ENCODE measurements at places on chromosomes 2 and 18. TPM values are rescaled to one million over a fixed set of nuclear protein-coding genes. Genes with fewer than 3 reads are reported as not detected.

COLEC11 gene
- 3.0 TPM for total RNA-seq

MRPL30 gene
- total RNA-seq: 33.8 TPM

CPS1 gene
- total RNA-seq: 2.2 TPM

C1GALT1C1L gene
- total RNA-seq: 2.2 TPM

PLB1 gene
- total RNA-seq: 0.66 TPM

TMEM17 gene
- 2.3 TPM for total RNA-seq

MARCHF4 gene
- total RNA-seq: not detected

CD8A gene
- total RNA-seq: 0.97 TPM

ASB1 gene
- 51.2 TPM for total RNA-seq

ROCK1 gene
- 29.4 TPM for total RNA-seq

- DNase-seq: no peak
Measured at GRCh38 chr2:52995424-52995823, 772.2 kb upstream of the CHAC2 start.

DNA sequence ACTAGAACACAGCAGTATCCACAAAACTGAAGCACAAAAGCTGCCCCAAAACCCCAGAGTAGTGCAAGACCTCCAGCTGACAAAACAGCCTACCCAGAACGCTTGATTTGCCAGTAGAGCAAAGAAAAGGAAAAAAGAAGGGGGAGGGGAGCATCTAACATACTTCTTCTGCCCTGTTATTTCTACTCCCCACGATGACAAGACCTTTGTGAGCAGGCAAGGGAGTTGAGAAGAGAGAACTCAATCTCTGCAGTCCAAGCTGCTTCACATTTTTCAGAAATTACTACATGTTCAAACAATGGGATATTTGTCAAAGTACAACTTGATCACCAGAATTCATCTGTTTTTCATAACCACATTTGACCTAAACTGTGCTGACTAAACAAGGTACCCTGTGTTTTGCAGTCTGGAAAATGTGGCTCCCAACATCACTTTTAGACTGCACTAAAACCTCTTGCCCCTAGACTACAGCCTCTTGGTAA, 286.7 kb downstream of the EXOC6B start:
- no peak for DNase-seq

DNA sequence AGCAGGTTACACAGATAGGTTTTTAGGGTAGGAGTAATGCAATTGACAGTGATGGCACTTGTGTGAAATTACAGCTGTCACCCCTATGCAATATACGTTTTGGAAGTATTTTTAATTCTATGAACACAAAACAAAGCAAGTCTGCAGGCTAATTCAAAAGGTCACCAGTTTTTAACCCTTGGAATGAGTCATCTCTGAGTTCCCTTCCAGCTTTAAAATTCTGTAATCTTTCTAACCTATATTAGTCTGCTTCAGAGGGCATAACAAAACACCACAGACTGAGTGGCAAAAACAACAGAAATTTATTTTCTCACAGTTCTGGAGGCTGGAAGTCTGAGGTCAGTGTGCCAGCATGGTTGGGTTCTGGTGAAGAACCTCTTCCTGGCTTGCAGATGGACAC, 596.9 kb upstream of the HNMT start:
- DNase-seq: no peak

GRCh38 chr2:85369500-85369899, 14.9 kb downstream of the ELMOD3 start:
- DNase-seq: no peak

DNA sequence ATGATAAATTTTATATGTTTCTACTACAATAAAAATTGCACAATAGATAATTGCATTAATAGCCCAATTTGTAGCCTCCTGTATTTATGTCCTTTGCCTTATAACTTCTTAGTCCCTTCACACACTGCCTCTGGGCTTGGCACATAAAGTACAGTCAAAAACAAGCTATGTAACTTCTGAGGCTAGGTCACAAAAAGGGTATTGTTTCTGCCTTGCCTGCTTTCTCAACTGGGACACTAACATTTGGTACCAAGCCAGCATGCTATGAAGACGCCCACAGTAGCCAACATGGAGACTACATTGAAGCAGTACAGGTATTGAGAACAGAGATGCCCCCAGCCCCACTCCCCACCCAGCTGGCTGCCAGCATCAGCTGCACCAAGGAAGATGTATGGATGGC, 5.4 kb upstream of the SLC3A1 start:
- no peak for DNase-seq

- DNase-seq: no peak
Measured at GRCh38 chr2:223580951-223581350, 21.2 kb downstream of the SCG2 start.

GRCh38 chr2:128423788-128424165, 105.1 kb upstream of the HS6ST1 start:
- DNase-seq: peak; percentile 0

DNA sequence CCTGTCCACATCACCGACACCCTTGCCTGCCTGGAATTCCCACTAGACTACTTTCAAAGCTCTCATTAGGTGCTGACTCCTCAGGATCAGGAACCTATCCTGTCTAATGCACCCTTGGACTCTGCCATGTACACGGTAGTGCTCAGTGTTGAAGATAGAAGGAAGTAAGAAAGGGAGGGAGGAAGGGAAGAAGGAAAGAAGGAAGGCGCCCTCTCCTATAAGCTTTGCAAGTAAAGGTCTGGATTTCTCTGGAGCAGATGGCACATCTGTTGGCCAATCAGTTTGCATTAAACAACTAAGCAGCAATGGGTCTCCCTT, 45.3 kb downstream of the SCTR start:
- DNase-seq: no peak

DNA sequence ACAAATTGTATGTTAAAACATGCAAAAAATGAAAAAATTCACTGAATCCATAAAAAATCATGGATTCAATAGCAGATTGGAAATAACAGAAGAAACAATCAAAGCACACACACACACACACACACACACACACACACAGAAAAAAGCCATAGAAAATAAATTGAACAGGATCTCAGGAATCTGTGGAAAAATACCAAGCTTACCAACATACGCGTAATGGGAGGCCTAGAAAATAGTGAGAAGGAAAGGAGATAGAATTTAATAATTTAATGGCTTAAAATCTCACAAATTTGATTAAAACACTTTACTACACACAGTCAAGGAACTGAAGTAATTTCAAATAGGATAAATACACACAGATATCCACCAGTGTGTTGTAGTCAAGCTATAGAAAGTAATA, 1671.5 kb upstream of the PIK3C3 start:
- DNase-seq: no peak

DNA sequence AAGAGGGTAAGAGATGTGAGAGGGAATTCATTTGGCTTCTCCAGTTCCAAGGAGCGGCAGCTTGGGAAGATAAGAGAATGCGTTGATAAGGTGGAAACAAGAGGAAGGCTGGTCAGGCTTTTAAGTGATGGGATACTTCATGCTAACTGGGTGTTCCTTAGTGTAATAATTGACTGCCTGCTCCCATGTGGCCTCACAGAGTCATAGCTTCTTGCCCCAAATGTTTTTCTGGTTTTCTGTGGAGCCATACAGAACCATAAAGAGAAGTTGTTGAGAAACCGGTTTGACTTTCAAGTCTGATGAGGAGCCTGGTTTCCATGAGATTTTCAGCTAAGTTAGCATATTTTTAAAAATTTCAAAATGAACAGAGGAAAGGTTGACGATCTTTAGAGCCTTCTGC, 97.5 kb upstream of the ZFP36L2 start:
- DNase-seq: no peak

DNA sequence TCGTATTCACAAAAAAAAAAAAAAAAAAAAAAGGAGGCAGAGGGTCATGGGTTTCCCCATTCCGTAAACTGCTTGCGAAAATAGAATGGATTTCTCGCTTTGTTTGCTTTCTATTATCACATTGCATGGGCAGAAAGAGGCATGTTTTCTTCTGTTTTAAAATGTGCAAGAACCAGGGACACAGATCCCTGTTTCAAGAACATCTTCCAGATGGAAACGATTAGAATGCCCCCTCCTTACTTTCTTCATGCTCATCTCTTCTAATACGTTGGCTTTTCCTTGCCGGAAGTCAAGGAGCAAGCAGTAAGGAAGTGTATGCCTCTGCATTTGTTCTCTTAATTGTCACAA, 51.0 kb upstream of the ZNF516 start:
- no peak for DNase-seq

DNA sequence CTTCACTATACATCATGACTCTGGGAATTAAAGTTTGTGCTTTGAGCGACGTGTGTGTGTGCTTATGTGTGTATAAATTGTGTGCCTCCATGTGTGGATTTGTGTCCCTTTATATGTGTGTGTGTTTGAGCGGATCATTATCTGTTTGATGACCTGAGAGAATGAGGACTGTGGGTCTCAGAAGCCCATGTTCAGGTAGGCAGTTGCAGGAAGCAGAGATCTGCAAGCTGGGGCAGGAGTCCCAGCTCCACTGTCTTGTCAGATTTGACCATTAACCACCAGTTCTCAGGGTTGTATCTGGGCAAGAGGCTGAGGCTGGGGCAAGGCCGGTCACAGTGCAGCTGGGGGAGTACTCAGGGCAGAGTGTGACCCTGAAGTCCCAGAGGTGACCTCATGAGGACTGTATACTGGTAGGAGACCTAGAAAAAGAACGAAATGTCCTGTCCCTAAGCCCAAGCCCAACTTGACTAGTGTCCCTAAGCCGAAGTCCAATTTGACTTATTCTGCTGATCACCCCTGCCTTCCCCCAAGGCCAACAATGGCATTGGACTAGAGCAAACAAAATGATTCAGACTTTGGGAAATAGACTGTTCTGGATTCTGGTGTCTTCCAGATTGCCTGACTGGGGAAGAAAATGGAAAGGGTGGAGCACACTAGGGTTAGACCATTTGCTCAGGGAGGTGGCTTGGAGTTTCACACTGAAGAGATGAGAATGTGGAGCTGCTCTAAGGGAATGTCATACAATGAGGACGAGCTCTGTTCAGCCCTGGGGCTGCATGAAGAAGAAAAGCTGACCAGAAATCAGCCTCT, 28.1 kb downstream of the RHOB start:
- no peak for DNase-seq

GRCh38 chr18:78460558-78460957, 519.1 kb upstream of the SALL3 start:
- no peak for DNase-seq

DNA sequence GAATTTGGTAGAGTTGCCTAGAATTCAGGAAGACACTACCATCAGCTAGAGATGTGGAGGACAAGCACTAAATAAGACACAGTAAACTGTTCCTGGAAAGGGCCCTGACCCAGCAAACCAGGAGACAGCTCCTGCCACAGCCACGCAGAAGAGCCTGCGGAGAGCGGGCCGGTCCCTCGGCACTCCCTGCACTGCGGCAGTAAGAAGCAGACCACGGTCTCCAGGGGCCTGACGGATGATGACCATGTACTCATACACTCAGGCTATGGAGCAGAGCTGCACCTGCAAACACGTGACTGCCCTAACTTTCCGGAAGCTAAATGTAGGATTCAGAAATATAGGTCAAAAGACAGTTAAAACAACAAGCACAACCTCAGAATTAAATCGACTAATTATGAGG, 72.9 kb downstream of the ZNF516 start:
- DNase-seq: no peak

DNA sequence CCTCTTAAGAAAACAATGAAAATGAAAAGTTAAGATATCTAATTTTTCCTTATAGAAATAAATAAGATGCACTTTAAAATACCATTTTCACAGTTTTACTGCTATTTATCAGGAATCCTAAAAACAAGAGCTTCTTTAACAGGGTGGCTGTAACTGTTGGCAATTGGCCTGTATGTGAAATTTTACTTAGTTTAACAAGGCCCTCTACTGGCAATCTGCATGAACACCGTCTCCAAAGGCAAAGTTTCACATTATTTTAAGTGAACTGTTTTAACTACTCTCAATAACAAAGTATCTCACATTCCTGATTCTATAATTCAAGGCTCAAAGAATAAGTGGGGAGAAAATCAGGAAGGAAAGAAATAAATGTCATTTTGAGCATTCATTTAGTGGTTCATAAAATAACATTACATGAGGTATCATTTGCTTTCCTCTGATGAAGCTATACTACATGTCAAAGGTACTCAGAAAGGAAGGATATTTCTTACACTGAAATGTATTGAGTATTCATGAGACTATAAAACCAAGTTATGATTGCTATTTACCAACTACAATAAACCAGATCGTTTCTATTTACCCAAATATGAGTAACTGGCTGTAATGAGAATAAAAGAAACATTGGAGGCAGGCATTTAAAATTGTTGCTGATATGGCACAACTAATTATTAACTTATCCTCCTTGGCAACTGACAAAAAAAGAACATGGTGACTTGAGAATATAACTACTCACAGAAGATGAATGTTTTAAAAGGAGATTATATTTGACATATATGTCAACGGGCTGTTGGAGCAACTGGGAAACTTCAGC, 7.0 kb downstream of the NCKAP5 start:
- no peak for DNase-seq

- DNase-seq: no peak
Measured at GRCh38 chr18:46469186-46469915, 187.7 kb downstream of the LOXHD1 start.

- DNase-seq: no peak
Measured at GRCh38 chr2:11749646-11750349, 3.4 kb downstream of the LPIN1 start.

GRCh38 chr2:64419596-64420165, 34.3 kb upstream of the LGALSL start:
- no peak for DNase-seq

All from heart right ventricle (tissue), 16 donors.